ENCODE measurements at places on chromosomes 7 and 10.
A peak's percentile ranks its signal among the peaks of the same experiment; 100 is the strongest.

DNA sequence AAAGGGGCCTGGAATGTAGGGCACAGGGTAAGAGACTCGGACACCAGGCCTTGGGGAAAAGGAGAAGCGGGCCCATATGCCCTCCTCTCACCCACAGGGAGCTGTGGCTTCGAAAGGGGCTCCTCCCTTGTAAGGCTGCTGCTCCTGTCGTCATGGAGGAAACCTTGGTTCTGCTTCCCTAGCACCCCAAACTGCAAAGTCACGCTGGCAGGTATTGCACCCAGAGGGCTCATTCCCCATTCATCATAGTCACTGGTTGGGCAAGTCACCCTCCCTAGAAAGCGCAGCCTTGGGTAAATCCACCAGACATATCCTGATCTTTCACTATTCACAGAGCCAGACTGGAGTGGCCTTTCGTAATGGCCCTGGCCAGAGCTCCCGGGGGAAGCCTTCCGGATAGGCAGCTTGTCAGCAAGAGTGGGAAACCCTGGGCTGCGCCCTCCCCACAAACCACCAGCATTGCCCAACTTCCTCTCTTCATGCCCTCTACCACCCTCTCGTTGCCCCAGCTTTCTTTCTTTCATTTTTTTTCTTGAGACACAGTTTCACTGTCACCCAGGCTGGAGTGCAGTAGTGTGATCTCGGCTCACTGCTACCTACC is 121.0 kb downstream of the HIP1 start:
- no peak for DNase-seq

DNA sequence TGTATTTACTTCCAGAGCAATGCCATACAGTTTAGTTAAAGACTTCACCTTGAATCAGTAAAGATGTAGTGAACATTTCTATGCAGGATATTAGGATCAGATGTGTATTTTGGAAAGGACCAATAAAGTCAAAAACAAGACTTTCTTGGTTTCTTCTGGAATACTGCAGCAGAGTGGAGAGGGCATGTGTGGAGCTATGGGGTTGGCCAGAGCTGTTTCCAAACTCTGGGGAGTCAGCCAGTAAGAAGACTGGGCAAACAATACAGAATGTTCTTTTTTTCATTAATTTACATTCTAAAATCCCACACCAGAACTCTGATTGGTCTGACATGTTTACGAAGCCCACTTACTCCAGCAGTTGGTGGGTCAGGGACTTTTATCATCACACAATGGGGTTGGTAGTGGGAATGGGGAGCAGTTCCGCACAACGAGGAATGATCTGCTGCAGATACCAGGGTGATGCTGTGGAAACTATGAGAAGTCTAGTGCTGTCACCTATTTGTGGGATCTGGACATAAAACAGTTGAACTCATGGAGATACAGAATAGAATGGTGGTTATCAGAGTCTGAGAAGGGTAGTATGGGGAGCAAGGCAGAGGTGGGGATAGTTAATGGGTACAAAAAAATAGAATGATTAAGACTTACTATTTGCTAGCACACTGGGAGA is 267.7 kb downstream of the MALRD1 start:
- no peak for DNase-seq

GRCh38 chr7:82964150-82964882 is 198.4 kb downstream of the PCLO start:
- DNase-seq = peak; percentile 45

- DNase-seq = no peak
Observed at GRCh38 chr7:96836456-96836855, 126.8 kb upstream of the SEM1 start.

DNA sequence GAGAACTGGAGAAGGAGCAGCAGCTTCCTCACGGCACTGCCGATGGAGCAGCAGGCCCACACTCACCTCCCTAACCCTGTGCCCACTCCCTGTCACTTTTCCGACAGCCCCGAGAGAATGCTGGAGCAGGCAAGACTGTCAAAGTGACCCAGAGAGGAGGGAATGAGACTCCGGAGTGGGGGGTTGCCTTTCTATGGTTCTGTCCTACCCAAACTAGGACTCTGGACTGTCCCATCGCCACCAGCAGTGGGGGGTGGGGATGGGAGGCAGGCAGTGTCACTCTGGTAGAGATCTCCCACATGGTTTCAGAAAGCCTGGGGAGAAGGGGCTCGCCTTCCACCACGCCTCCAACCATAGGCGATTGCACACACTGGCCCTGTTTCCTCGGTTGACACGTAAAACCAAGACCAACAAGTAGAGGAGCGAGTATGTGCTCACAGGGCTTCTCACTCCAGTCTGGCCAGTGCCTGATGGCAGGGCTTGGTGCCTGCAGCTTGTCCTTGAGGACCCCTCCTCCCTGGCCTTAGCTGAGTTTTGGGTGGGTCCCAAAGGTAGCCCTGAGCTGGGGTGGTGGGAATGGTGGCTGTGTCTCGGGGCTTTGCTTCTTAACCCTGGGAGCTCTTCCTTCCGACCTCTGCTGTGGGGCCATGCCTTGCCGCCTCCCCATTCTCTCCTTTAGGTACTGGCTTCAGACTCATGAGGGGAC is 148.5 kb downstream of the PTPN20 start:
- DNase-seq = no peak

DNA sequence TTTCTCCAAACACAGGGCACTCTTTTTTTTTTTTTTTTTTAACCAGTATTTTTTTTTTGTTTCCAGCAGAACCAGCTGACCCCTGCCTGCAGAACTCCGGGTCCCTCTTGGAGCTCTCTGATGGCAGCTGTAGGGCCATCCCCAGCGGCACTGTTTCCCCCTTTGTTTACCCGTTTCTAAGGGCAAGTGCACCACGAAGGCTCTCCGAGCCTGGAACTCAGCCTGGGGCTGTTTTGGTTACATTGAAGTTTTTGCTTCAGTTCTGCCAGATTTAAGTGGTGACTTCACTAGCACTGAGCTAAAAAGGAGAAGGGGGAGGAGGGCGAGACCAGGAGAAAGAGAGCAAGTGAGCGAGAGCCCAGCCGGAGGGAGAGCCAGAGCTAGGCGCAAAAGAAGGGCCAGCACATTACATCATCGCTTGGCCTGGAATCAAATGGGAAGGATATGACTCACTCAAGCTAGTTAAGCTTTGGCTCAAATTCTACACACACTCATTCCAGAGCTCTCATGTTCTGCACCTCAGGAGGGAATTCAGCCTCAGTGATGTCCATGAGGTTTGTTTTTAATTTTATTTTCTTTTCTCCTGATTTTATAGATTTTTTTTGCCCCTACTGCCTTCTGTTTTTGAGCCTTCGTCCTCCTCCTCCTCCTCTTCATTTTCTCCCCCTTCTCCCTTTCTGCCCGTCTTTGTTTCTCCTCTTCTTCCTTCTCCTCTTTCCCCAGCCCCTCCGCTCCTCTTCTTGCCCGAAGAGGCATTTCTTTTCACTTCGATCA is 272.3 kb downstream of the TRIL start:
- DNase-seq = peak; percentile 35

- DNase-seq = no peak
Observed at GRCh38 chr7:33079096-33079495, 16.5 kb upstream of the NT5C3A start.

- DNase-seq = no peak
Observed at GRCh38 chr7:66500087-66500486, 128.6 kb upstream of the KCTD7 start.

DNA sequence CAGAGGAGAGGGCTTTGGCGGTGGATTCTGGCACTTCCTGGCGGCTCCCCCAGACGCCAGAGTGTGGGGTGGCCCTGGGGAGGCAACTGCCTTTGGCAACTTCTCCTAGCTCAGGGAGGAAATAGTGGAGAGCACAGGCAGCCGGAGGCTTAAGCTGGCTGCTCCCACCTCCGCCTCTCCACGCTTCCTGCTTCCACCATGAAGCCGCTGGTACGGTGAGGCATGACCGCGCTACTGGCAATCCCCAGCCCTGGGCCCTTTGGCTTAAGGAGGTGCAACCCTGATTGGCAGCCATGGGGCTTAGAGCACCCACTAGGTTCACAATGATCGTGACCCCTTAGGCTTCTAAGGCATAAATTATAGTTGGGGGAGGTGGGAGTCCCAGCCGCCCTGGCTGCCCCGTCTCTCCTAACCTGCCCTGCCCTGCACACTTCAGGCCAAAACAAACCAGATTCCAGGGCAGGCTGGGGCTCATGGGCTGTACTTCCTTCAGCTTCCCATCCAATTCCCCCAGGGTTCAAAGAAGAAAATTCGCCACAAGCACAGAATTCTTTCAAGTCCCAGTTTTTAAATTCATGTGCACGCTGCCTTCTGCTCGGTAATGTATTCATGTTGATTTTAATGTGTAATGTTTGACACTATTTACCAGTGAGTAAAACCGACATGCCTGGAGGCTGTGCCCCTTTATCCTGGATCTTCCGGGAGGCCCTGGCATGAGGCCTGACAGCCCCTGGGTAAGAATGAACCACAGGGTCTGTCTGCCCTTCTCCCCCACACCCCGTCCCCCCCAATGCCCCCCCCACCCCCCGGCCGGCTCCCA is 90.7 kb upstream of the LRRC4 start:
- no peak for DNase-seq

DNA sequence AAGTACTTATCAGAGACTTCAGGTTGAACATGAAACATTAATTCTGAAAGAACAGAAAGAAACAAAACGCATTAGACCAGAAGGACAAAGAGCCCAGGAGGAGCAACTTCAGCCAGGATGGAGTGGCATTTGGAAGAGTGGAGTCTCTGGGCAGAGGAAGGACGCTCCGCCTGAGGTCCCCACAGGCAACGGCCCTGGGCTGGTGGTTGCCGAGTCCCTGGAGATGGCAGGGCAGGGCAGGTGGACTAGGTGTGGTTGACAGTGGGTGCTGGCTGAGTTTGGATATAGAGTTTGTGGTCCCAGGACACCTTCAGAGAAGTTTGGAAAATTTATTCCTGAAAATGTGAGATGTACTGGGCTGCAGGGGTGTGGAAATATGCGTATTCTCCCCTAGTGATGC is 27.4 kb upstream of the LARP4B start:
- DNase-seq = no peak

- DNase-seq = no peak
Observed at GRCh38 chr7:44105832-44106231, 1.7 kb downstream of the AEBP1 start.

DNA sequence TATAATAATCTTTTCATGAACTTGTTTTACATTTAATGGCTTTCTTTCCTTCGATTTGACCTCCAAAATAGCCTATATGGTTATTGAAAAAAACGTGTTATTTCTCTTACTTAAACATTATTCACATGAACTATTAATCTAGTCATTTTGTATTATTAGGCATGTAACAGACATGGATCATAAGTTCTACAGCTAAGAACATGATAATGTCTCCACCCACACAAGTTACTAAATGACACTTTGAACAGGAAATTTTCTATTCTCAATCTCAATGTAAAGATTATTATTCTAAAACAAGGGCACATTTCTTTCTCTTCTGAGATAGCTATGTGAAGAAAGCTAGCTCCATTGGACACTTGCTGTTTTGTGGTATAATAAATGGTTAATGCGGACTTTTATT is 10.0 kb downstream of the LAMB4 start:
- DNase-seq = no peak

DNA sequence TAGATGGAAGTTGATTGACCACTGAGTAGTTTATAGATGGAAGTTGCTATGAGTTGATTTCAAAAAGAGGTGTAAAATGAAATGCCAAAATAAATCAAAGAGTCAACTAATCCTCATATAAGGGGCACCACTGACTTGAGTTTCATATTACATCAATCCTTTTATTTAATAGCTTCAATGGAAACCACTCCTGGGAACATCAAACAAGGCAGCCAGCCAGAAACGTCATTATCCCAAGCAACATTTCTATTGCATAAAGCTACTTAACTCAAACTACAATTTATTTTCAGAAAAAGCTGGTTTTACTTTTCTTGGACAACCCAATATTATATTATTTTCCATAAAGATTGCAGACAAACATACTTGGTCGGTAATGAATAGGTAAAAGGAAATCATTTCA is 162.1 kb downstream of the TSPAN12 start:
- peak; percentile 65 for DNase-seq

DNA sequence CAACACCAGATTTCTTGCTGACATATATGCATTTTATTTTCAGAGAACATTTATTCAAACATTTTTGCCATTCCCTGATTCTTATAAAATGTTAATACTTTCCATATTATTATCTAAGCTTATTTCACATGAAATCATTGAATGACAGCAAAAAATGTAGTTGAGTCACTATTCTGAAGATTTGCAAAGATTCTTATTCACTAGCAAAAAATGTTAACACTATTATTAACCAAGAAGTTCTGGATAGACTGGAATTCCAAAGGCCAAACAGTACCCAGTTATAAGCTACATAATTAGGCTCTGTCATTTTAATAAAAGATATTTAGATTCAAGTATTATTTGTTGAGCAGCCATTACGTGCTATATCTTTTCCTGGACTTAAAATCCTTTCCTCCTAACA is 4.3 kb downstream of the GSTO2 start:
- DNase-seq = no peak

- DNase-seq = no peak
Observed at GRCh38 chr10:125006188-125006680, 64.3 kb downstream of the ZRANB1 start.

DNA sequence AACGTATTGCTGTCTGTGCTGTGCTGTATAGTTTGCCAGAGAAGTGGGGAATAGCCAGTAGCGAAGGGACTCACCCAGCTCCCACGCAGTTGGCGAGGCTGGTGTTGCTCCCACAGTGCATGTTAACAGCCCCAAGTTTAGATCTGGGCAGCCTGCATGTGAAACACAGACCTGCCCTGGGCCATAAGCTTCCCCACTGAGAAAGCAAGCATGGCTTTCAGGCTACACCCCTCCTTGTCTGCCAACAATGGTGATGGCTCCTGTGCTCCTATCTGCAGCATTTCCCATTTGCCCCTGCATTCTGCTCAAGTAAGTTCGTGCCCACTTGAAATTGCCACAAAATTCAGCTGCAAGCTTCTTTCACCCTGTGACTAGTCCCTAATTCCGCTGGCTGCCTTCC is 57.5 kb downstream of the IPMK start:
- DNase-seq = no peak

DNA sequence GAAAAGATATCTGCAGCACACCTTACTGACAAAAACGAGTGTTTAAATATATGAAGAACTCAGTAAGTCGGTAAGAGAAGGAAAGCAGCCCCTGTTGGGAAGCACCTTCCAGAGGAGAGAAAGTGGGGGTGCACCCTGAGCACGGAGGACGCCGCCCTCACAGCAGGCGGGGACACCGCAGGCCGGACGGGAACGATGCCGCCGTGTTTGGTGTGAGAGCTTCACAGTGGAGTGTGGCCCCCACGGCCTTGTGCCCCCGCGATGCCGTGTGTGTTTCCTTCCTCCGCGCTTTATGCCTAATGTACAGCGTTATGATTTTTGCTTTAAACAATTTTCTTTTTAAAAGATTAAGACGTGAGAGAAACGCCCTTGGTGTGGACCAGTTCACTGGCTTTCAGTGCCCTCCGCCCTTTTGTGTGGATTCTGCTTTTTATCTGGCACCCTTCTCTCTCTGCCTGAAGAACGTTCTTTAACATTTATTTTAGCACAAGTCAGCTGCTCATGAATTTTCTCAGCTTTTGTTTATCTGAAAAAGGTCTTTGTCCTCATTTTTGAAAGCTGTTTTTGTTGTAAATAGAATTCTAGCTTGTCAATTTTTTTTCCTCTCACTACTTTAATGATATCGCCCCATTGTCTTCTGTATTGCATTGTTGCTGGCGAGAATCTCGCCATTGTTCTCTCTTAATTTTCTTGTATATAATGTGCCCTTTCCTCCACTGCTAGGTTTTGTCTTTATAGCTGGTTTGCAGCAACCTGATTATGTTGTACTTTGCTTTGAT is 110.7 kb downstream of the INPP5A start:
- DNase-seq = no peak
